Heart right ventricle (tissue), 16 donors: ENCODE measurements at places on chromosomes 1 and 21. TPM values are rescaled to one million over a fixed set of nuclear protein-coding genes. Genes with fewer than 3 reads are reported as not detected.

GRCh38 chr1:242811092-242811840 lies 286.8 kb upstream of the PLD5 start:
- DNase-seq: no peak

- peak; percentile 65 for DNase-seq
Measured at GRCh38 chr1:12180315-12180714, 13.5 kb downstream of the TNFRSF1B start.

Gene FLG2
- not detected for total RNA-seq

DNA sequence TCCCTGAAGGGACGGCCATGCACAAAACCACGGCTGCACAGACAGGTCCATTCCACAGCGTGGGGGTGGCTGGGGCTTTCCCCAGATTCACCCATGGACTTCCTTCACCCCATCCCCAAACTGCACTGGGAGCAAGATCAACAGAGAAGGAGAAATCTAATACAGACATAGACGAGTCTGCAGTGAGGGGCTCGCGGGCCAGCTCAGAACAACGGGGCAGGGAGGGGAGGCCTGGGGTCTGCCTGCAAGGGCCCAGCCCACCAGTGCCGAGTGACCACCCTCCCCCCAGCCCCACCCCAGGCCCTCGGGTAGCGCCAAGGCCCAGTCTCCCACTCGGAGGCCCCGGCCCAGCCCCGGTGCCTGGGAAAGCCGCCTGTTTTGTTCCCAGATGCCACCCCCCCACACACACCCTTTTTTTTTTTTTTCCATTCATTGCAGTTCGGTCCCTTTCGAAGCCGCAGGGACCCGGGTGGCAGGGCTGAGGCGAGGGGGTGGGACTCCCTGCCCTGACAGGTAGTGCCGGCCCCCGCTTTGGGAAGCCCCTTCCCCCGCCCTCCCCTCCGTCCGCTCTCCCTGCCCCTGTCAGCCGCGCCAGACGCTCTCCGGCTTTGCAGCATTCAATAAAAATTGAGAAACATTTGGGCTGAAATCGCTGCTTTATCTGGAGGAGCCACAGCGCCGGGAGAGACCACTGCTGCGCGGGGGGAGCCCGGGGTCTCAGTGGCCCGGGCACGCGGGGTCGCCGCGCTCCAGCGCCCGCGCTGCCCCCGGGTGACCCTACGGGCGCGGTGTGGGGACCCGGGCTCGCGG lies 543 bp upstream of the EPHB2 start:
- peak; percentile 70 for DNase-seq

DNA sequence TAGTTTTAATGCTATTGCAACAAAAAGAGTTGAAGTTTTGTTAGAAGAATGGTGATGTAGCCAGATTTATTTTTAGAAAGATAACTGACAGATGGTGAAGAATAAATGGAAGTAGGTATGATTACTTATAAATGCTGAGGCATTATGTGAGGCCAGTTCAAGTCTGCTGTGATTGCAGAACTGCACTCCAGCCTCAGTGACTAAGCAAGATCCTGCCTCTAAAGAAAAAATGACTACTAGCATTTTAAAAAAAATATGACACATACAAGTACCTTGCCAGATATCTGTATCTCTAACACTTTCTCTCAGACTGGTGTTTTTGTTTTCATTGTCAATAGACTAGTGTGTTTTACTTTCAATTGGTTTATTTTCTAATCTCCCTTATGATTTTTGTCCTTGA lies 1242.4 kb upstream of the ADGRL4 start:
- DNase-seq: no peak

DNA sequence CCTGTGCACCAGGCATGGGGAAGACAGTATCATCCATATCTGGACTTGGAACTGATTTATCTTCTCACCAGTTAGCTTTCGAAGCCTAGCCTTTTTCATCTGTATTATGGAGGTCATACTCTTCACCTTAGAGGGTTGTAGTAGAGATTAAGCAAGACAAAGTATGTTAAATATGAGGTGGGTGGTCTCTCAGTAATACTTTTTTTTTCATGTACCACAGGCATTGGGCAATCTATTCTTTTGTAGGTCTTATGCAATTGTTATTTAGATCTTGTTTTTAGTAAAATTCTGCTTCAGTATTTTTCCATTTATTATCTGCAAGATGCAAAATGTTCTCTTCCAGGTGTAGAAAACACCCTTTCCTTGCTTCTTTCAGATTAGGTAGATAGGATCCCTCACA lies 35.2 kb upstream of the OR2B11 start:
- no peak for DNase-seq

Gene S100A3
- not detected for total RNA-seq

Gene DIO1
- total RNA-seq: not detected

DNA sequence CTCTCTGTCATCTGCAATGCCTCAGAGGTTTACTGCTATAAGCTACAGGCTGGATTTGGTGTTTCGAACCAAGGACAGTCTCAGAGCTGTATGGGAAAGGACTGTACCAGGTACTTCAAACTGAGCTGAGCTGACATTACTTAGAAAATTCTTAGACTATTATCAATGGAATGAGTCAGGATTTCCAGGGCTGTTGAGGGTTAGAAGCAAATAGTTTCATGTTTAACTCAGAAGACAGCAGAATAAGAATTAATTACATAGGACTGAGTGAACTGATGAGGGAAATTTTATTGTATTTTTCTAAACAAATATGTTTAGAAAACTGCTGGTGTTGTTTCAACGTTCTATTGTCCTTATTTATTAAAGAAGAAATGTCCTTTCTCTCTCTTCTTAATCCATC lies 74.3 kb upstream of the CAPZB start:
- no peak for DNase-seq

DNA sequence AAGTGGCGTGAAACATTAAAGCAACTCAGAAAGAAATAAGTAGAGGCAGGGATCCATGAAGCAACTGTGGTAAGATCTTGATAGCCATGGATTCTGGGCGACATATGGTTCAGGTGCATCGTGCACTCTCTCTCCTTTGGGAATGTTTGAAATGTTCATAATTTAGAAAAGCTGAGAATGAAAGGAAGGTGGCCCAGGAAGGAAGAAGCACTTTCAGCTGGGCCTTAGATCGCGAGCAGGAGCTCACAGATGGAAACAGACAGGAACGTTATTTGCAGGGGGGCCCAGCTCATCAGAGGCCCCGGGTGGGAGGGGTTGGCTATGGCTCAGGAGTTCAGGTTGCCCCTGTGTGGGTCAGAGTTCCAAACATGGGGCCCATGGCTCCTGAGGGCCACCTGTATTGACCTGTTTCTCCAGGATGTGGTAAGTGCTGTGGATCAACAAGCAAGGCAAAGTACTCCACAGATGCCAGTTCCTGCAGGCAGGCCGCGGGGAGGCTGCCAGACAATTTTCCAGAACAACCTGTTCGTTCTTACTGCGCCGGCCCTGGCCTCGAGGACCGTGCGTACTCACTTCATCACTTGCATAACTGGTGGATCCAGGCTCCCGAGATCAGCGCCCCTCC lies 253.2 kb downstream of the TOMM20 start:
- no peak for DNase-seq

DNA sequence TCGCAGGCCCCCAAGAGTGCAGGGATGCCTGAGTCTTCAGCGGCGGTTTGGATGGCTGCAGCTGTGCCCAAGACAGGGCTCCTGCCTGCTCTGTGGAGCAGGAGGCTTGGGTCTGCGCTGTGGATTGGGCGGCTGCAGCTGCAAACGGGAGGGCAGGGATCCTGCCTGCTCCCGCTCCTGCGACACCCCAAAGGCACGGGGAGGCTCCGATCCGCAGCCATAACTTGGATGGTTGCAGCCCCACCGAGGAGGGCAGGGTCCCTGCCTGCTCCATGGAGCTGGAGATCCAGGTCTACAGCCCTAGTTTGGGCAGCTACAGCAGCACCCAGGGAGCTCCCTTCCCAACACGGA lies 898.8 kb upstream of the NEGR1 start:
- no peak for DNase-seq

DNA sequence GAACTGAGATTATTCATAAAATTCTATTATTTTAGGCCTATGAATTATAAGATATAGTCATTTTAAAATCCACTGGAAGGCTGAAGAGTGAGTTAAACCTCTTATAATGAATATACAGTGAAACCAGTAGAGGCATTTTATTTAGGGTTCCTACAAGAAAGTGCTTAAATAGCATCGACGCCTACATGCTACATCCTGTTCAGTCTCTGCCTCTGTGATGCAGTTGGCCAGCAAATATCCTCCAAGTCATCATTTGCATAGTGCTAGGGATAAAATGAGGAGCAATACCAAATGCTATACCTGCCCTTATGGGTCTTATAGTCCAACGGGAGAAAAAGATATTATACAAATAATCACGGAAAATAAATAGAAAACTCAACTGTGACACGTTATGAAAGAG lies 59.6 kb downstream of the EDEM3 start:
- DNase-seq: no peak

- no peak for DNase-seq
Measured at GRCh38 chr1:238302646-238303045, 411.9 kb upstream of the ZP4 start.

- no peak for DNase-seq
Measured at GRCh38 chr1:173148971-173149370, 58.2 kb downstream of the TNFSF4 start.

Gene ASTN1
- total RNA-seq: 0.37 TPM

Gene GBP7
- not detected for total RNA-seq

- no peak for DNase-seq
Measured at GRCh38 chr1:78682496-78682895, 32.9 kb downstream of the IFI44 start.

DNA sequence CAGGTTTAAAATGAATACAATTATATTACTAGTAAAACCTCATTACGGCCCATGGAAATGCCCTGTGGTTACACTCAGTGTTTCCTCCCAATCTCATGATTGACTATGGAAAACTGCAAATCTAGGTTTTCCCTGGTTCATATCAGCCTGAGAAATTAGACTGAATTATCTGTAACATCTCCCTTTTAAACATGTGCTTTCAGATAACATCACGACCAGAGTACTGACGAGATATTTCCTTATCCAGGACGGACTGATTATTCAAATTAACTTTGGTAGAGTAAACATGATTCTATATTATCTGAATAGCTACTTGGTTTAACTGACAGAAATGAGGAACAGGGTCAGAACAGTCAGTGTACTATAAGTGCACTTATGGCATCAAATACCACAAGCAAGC lies 82.3 kb downstream of the RGS7 start:
- no peak for DNase-seq

DNA sequence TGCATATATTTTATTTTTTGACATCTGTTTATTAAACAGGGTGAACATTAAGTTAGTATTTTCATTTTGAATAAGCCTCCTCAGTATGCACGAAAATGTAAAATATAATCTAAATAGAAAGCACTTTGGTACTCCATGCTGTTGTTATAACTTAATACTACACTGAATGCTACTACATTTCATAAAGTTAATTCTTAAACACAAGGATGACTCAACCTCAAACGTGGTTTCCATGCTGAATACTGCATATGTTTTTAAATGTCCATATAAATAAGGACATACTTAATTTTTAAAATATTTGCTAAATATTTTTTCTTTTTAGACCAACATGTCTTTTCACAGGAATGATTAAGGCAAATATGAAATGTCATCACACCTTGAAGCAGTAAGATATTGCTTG lies 83.9 kb downstream of the USP24 start:
- no peak for DNase-seq

GRCh38 chr1:46813858-46814396 lies 15.1 kb downstream of the CYP4B1 start:
- no peak for DNase-seq

DNA sequence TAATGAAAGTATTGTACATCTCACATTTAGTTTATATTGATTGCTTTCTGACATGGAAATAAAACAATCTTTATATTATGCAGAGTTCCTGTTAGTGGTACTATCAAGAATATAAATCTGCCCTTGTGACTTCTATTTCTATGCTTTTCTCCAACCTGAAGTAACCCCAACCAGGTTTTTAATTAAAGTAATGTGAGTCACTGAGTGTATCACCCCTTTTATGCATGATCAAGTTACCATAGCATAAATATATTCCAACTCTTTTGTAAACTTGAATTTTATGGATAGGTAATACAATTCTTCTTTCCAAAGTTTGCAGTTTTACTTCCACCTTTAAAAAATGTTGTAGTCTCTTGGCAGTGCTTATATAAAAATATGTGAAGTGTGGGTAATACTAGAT lies 532.3 kb downstream of the USP25 start:
- DNase-seq: no peak

Gene RNPC3
- 13.1 TPM for total RNA-seq

Gene ADGRL2
- total RNA-seq: 58.7 TPM

Gene SERINC2
- total RNA-seq: 1.4 TPM

- no peak for DNase-seq
Measured at GRCh38 chr1:231779081-231779480, 152.5 kb downstream of the DISC1 start.

Gene OR2T33
- not detected for total RNA-seq

GRCh38 chr1:209808059-209808581 lies 2.2 kb upstream of the IRF6 start:
- peak; percentile 80 for DNase-seq

- DNase-seq: no peak
Measured at GRCh38 chr1:168179438-168180147, 831 bp downstream of the TIPRL start.

GRCh38 chr1:111448482-111448917 lies 556 bp downstream of the WDR77 start:
- no peak for DNase-seq

Gene PINK1
- total RNA-seq: 263 TPM

Gene USH2A
- total RNA-seq: 3.6 TPM

GRCh38 chr1:229874136-229874535 lies 192.9 kb upstream of the GALNT2 start:
- no peak for DNase-seq

Gene CFHR4
- not detected for total RNA-seq

Gene MUTYH
- total RNA-seq: 10.2 TPM

Gene TRAF3IP3
- 0.92 TPM for total RNA-seq

DNA sequence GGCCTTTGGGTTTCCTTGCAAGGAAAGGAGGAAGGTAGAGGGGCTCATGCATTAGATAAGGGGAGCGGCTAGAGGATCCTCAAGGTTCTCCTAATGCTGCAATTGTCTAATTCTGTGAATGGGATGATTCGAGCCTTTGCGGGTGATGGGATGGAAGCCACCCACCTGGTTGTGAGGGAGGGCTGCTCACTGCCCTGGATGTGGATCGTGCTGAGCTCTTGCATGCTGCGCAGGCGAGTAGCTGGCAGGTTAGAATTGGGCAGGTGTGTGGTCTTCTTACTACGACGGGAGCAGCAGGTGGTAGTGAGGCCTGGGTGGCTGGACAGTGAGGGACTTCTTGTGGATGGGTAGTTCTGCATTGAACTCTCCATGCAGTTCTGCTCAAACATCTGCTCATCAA lies 21.2 kb downstream of the DDX20 start:
- no peak for DNase-seq

- DNase-seq: no peak
Measured at GRCh38 chr1:47616036-47616435, 178.2 kb downstream of the FOXD2 start.
